ENCODE measurements at places on chromosomes 3 and 15. TPM values are rescaled to one million over a fixed set of nuclear protein-coding genes. Genes with fewer than 3 reads are reported as not detected.

The ANKDD1A gene
- total RNA-seq = 2.0 TPM

DNA sequence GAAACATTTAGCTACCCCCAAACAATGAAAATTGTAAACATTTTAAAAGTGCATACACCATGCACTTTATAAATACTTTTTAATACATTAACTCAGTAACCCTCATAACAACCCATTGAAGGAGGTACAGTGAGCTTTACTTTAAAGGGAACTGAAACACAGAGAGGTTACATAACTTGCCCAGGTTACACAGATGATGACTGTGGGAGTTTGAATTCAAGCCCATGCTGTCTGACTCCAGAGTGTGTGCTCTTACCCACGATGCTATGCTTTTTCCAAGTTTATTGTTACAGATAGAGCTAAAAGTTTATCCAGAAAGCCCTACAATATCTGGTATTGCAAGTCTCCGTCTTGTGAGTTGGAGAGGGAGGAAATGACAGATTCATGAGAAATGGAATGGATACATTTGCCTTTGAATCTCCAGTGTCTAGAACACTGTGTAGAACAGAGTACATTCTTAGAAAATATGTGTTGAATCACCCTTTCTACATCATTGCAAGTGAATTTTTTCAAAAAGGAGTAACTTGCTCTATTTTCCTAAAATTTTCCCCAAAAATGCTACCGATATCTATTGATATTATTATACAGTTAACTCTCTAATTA, 428.3 kb downstream of the NAALADL2 start:
- no peak for DNase-seq

DNA sequence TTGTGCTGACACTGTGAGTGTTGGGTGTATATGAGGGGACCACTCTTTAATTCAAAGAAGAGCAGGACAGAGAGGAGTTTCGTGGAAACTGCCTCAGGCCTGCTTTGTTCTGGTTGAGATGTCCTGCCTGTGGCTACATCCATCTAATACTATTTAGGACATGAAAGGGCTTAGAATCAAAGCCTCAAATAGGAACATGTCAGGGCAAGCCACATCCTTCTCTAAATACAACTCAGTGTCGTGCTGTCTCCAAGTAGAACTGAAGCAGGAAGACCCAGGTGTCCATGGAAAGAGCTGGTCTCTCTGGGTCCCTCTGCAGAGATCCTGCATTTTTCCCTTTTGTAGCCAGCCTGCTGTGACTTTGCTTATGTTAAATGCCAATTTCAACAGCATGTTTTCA, 156.2 kb upstream of the UMPS start:
- DNase-seq = no peak

DNA sequence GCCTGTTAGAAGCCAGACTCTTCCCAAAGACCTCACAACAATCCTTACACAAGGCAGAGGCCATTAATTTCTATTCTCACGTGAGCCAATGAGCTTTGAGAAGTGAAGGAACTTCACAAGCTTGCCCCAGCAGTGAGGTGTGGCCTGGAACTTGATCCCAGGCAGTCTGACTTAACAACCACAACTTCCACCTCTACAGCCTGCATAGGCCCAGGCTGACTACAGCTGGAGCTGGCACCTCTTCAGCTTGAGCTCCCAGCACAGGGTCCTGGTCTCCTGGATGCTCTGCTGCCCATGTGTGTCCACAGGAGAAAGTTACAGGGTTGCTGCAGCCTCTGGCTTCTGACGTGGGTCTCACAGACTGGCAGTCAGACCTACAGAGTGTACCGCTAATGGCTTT, 111.0 kb downstream of the ERC2 start:
- DNase-seq = no peak

GRCh38 chr3:189103208-189103607, 68.6 kb upstream of the TPRG1 start:
- no peak for DNase-seq

Data from left colon (tissue), 2 donors.